ENCODE measurements at places on chromosomes 12 and 14. TPM values are rescaled to one million over a fixed set of nuclear protein-coding genes. Genes with fewer than 3 reads are reported as not detected.

ACSS3 gene
- 0.26 TPM for total RNA-seq

GRCh38 chr14:104559028-104559803 is 20.3 kb upstream of the C14orf180 start:
- DNase-seq, result no peak

RBM23 gene
- total RNA-seq, result 41.2 TPM

GRCh38 chr14:59055006-59055405 is 133.5 kb upstream of the DAAM1 start:
- no peak for DNase-seq

DNA sequence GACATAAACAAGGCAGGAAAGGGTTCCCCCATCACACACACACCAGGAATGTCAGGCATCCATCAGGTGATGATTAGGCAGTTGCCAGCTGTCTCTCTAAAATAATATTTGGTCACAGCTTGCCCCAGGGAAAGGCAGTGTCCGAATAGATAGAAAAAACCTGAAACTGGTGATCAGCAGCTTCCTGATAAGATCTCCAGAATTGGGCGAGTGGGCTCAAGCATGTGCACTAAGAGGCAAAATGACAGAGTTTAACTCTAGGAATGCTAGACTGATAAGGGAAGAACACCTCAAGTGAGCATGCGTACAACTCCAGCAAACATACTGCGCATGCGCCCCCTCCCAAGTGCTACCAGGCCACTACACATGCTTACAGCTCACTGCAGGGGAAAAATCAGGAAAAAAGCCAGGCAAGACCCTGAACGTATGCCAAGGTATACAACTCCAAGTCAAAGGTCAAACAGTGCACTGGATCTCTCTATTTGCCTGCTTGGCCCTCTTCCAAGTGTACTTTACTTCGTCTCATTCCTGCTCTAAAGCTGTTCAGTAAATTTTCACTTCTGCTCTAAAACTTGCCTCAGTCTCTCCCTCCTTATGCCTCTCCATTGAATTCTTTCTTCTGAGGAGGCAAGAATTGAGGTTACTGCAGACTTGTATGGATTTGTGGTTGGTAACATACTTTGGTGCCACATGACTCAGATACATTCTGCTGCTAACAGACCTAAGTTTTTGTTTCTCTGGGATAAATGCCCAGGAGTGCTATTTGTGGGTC is 73.5 kb upstream of the VASH1 start:
- DNase-seq, result peak; percentile 31

CLEC12A gene
- not detected for total RNA-seq

ARF3 gene
- 30.0 TPM for total RNA-seq

TGFB3 gene
- 1.3 TPM for total RNA-seq

EMP1 gene
- 15.6 TPM for total RNA-seq

GRCh38 chr12:11630046-11630706 is 19.3 kb upstream of the ETV6 start:
- no peak for DNase-seq

DNA sequence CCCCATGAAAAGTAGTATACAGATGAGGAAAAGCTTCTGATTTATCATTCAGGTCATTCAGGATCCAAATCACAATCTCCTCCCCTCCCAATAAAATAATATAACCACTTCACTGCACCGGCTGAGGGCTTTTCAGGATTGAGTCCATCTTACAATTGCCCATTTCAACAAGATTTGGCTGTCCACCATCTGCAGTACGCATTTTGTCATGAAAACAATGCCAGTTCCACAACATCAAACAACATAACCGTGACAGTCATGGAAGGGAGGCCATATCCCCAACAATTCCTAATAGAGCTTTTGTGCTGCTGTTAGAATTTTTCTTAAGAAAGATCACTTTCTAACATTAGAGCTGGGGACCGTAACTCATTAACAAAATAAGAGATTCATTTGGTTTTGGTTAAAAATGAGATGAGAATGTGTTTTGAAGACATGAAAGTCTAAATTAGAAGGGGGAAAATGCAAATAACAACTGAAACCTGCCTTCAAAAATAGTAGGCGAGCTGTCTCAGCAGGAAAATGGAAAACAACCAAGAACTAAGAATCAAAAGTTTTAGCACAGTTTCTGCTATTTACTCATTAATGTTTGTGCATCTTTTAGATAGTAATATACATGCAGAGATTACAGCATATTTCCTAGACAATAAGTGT is 38.3 kb upstream of the TMTC2 start:
- no peak for DNase-seq

DNA sequence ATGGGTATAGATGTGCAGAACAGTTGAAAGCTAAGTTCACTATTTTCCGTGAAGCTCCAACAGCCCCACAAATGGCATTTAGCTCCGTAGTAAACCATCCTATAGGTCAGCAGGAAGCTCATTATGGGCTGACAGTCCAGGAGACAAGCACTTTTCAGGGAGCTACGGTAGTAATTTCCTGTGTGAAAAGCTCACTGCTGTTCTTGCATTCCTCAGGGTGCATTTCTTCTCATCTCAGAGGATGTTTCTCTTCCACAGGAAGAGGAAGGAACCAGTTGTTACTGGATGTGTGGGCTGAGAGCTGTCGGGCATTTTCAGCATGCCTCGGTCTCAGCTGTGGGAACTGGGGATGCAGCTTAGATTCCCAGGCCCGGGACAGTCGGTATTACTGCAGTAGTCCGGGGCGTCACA is 72.8 kb downstream of the GALNT4 start:
- DNase-seq, result peak; percentile 17

PTCSC3 gene
- total RNA-seq, result not detected

Data from bronchial epithelial cell (primary cell).